Neural progenitor cell (in vitro differentiated cells): ENCODE measurements at places on chromosomes 3 and 15. TPM values are rescaled to one million over a fixed set of nuclear protein-coding genes. Genes with fewer than 3 reads are reported as not detected.

DNA sequence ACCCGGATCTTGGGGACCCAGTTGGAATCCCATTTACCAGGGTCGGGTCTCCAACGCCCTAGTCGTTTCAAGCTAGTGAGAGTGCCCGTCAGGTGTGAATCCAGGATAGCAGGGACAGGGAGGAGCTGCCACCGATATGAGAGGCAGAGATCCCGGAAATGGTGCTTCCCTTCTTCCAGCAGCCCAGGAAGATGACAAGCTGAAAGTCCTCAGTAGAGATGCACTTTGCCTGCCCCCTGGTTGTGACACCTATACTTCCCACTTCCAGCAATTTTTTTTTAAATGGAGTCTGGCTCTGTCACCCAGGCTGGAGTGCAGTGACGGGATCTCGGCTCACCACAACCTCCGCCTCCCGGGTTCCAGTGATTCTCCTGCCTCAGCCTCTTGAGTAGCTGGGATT lies 503.0 kb downstream of the NTRK3 start:
- no peak for DNase-seq

DNA sequence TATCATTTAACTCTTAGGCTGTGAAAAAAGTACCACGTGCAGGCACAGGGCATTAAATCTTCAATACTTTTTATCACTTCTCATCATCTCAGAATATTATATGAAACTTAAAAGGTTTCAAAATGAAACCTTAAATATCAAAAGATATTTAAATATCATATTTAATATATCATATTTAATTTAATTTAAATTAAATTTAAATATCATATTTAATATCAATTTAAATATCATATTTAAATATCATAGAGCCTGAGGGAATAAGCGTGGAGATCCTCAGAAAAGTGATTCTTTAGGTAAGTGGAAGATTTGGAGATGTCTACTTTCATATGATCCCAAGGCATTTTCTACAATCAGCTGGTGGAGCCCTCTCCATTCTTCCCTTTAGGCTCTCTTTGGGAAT lies 716.6 kb downstream of the OTOL1 start:
- DNase-seq: no peak

- DNase-seq: no peak
Measured at GRCh38 chr3:149188494-149188893, 33.1 kb downstream of the CP start.

The PIERCE2 gene
- total RNA-seq: 3.9 and 14.2 TPM in 2 replicates

GRCh38 chr3:114404590-114404989 lies 110.8 kb downstream of the TIGIT start:
- DNase-seq: no peak

DNA sequence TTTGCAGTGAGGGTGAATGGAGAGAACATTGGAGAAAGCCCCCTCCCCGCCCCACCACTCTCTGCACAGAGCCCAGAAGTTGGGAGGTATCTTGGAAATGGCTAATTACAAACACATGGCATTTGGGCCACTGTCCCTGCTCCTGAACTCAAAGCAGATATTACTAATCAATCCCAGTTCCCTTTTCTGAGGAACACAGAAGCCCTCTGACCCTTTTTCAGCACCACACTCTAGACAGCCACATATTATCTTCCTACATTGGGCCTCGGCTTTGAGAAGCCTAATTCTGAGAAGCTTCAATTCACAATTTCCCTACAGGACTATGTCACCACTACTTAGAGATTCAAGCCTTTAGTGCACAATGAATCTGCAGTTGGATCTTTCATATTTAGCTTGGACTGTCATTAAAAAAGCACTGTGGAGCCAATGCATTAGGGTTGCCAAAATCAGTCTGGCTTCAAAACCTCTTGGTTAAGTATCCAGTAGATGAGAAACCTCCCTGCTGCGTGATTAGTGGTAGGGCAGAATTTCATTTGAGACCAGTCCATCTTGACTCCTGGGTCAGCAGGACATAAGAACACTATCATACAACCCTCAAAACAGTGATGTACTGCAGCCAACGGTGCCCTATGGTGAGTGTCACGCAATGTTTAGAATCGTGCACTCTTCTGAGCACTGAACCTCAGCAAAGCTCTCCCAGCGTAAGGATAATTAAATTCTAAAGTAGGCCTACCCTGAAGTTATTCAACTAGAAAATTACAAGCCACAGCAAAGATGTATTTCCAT lies 26.1 kb downstream of the MGLL start:
- DNase-seq: no peak

The PLAAT1 gene
- 4.9 and 5.0 TPM in 2 replicates for total RNA-seq

GRCh38 chr15:80679167-80679803 lies 15.8 kb upstream of the ABHD17C start:
- DNase-seq: no peak

DNA sequence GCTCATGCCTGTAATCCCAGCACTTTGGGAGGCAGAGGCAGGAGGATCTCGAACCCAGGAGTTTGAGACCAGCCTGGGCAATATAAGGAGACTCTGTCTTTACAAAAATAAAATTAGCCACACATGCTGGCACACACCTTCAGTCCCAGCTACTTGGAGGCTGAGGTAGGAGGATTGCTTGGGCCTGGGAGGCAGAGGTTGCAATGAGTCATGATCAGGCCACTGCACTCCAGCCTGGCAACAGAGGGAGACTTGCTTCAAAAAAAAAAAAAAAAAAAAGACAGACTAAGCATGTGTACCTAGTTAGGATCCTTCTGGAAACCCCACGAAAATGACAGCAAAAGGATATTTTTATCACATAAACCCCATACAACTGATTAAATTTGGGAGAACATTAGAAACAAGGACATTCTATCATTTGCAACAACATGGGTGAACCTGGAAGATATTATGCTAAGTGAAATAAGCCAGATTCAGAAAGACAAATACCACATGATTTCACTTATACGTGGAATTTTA lies 44.9 kb downstream of the METTL6 start:
- no peak for DNase-seq

The P2RY13 gene
- not detected in 2 replicates for total RNA-seq

DNA sequence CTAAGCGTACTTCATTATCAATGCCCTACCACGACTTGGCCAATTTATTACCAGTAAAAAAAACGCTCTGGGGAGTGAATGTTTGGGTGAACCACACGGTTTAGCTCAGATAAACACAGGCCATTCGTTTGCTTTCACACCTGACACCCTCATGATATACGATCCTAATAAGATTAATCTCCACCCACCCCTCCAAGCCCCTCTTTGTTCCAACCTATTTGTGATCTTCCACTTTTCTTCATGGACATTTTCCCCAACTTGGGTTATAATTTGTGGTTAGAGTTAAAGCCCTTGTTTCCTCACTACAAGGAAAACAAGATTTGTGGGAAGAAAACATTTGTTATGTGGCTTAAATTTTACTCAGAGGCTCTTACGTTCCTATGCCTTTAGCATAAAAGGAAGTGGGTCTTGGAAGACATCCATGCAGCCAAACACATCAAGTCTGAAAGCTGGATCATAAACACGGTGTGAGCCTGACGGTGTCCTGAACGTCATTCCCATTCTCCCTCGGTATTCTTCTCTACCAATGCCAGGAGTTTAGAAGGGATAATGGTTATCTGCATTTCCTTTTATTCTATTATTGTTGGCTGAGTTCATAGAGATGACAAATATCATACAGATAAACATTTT lies 518.9 kb downstream of the NR2F2 start:
- DNase-seq: no peak

DNA sequence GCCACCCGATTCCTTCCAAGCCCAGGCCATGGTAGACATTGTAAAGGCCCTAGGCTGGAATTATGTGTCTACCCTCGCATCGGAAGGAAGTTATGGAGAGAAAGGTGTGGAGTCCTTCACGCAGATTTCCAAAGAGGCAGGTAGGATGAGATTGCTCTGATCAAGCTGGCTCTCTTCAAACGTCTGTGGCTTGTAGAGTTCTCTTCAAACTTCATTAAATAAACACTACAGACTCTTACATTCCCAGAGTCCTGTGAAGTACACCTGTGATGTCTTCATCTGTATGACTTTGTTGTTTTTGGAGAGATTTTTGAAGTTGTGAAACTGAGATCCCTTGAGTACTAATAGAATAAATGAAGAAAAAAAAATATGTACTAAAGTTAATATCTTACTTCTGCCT lies 285.6 kb downstream of the GRM7 start:
- no peak for DNase-seq

DNA sequence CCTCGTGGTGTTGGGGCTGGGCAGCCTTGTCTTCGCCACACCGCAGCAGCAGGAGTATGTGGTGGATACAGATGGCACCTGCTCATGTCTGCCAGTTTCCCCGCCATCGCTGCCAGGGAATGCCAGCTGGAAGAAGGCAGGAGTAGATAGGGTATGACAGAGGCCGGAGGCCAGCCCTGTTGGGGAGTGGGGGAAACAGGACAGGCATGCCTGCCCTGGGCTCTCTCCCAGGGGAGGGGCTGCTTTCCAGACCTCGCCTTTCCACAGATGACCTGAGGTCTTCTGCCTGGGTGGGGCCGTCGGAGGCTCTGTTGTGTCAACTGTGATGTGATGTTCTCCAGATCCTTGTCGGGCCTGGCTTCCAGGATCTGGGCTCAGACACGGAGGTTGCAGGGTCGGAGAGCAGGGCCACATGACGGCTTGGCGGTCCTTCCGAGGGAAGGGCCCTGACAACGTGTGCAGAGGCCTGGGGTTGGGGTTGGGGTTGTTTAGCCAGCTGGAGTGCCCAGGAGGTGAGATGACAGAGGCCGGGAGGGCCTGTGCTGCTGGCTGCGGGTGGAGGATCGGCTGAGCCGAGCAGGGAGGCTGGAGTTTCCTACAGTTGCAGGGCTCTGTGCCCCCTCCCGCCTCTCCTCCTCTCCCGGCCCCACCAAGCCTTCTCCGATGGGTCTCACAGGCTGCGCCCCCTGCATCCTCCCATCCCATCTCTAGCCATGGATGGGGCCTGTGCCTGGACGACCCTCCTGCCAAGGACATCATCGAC lies 102.0 kb downstream of the TBC1D2B start:
- no peak for DNase-seq
